ENCODE measurements at places on chromosomes 6 and 20. TPM values are rescaled to one million over a fixed set of nuclear protein-coding genes. Genes with fewer than 3 reads are reported as not detected.

- H3K4me1 ChIP-seq = no peaks in the 10 kb centered on the region
- H3K4me3 ChIP-seq = no peak overlapping the region
- no peaks in the 10 kb centered on the region for H3K27me3 ChIP-seq
- H3K27ac ChIP-seq = no peak overlapping the region
Measured at GRCh38 chr20:7765221-7765620, 175.0 kb downstream of the HAO1 start.

GRCh38 chr20:31788578-31788977 lies 30.6 kb upstream of the MYLK2 start:
- no peak overlapping the region for H3K27ac ChIP-seq
- H3K36me3 ChIP-seq = no peaks in the 10 kb centered on the region
- no peak overlapping the region for H3K4me3 ChIP-seq
- no peaks in the 10 kb centered on the region for H3K4me1 ChIP-seq
- no peak for DNase-seq

GRCh38 chr20:40741507-40742106 lies 52.6 kb upstream of the MAFB start:
- H3K36me3 ChIP-seq = no peaks in the 10 kb centered on the region
- H3K27me3 ChIP-seq = no peaks in the 10 kb centered on the region
- no peaks in the 10 kb centered on the region for H3K4me1 ChIP-seq
- H3K27ac ChIP-seq = no peak overlapping the region

The ARMC2 gene
- total RNA-seq = 20.7 TPM

The SLC22A7 gene
- total RNA-seq = not detected

The C6orf141 gene
- 9.6 TPM for total RNA-seq

The LST1 gene
- total RNA-seq = 24.6 TPM

Measured in aorta (tissue), 5 donors.